ENCODE measurements at places on chromosomes 6 and 20.

DNA sequence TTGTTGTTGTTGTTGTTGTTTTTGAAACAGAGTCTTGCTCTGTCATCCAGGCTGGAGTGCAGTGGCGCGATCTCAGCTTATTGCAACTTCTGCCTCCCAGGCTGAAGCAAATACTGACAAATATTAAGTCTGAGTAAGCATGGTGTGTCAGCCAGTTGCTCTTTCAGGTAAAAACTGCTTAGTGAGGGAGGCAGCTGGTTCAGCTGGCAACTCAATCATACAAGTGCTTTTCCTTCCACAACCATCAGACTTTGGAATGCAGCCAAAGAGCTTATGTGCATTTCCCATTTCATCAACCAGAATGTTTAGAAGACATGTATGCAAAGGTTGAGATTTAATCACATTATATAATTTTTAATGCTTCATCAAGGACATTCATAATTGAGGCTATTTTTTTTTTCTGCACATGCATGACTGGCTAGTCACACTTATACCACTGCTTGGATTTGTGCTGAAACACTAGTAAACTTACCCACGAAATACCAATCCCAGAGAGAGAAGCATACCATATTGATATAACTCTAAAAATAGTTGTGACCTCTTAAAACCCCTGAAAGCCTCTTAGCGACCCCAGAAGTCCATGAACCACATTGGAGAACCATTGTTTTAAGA is 56.0 kb downstream of the CLIC5 start:
- DNase-seq, result peak; percentile 70

GRCh38 chr20:63125581-63125837 is 90.4 kb downstream of the YTHDF1 start:
- DNase-seq, result no peak

DNA sequence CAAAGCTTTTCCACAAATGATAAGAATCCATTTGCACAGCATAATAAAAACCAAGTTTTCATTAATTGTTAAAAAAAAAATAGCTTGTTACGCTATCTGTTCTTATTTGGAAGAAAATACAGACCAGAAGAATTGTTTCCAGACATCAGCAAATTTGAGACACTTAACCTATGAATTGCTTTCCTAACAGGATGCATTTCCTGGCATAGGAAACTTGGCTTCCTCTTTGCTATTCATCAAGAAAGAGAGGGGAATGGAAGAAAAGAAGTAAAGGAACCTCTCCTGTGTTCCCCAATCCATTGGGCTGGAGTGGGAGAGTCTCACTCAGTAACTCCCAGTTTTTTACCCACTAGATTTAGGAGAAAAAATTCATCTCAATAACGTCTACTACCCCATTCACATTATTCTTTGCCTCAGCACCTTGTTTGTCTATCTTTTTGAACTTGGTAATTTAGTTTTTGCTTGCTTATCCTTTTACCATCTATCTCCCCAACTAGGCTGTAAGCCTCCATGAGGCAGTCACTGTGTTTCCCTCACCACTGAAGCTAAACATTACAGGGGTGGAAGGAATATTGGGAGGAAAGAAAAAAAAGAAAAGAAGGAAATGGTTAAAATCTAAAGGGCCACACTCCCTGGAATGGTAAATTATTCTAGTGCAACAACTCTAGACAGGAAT is 150.3 kb downstream of the COL21A1 start:
- peak; percentile 51 for DNase-seq

- no peak for DNase-seq
These were observed 155.4 kb upstream of the SYNDIG1 start for GRCh38 chr20:24314053-24314452.

GRCh38 chr6:82183642-82184282 is 63.8 kb downstream of the IBTK start:
- DNase-seq, result no peak

- no peak for DNase-seq
These were observed 96.1 kb downstream of the NUS1 start for GRCh38 chr6:117771403-117771802.

DNA sequence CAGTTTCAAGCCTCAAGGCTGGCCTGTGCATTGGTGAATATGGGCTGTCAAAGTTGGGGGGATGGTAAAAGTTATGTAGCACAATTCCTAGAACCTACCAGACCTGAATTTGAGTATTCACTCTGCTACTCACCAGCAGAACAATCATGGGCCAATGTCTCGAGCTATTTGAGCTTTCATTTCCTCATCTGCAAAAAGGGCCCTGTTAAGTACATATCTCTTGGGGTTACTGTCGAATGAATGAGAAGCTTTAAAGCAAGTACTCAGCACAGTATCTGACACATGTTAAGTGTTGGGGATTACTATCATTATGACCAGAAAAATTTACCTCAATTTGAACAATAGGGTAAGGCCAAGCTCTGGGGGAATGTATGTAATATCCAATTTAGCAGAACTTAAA is 13.5 kb upstream of the ENPP4 start:
- no peak for DNase-seq

DNA sequence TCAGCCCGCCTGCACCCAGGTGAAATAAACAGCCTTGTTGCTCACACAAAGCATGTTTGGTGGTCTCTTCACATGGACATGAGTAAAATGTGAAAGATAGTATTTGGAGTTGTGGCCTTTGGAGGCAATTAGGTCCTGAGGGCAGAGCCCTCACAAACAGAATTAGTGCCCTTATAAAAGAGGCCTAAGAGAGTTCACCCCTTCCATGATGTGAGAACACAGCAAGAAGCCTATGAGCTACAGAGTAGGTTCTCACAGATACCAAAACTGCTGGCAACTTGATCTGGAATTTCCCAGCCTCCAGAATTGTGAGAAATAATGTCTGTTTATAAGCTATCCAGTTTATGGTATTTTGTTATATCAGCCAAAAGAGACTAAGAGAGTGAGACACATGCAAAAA is 74.5 kb downstream of the TRDN start:
- DNase-seq, result no peak

All from eye (tissue), 1 donor.